ENCODE measurements at places on chromosomes 1 and 21.
A peak's percentile ranks its signal among the peaks of the same experiment; 100 is the strongest.

DNA sequence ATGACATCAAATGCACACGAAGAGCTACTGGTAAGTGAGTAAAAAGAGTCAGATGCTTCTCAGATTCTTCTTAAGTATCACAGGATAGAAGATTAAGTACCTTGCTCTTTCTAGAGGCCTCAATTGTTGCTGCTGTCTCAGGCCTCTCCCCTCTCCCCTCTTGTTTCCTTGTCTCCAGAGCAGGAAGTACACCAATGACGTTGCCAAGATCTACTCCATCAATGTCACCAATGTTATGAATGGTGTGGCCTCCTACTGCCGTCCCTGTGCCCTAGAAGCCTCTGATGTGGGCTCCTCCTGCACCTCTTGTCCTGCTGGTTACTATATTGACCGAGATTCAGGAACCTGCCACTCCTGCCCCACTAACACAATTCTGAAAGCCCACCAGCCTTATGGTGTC lies 21.3 kb upstream of the SARS1 start:
- no peak for DNase-seq

DNA sequence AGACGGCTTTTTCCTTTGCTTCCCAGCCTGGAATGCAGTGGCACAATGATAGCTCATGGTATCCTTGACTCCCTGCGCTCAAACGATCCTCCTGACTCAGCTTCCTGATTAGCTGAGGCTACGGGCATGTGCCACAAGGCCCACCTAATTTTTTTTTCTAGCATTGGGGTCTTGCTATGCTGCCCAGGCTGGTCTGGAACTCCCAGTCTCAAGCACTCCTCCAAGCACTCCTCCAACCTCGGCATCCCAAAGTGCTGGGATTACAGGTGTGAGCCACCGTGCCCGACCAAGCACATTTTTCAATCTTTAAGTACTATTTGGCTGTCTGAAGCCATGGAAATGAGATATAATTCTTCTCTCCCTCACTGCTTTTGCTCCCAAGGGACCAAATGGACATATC lies 58.7 kb downstream of the MAB21L3 start:
- no peak for DNase-seq

DNA sequence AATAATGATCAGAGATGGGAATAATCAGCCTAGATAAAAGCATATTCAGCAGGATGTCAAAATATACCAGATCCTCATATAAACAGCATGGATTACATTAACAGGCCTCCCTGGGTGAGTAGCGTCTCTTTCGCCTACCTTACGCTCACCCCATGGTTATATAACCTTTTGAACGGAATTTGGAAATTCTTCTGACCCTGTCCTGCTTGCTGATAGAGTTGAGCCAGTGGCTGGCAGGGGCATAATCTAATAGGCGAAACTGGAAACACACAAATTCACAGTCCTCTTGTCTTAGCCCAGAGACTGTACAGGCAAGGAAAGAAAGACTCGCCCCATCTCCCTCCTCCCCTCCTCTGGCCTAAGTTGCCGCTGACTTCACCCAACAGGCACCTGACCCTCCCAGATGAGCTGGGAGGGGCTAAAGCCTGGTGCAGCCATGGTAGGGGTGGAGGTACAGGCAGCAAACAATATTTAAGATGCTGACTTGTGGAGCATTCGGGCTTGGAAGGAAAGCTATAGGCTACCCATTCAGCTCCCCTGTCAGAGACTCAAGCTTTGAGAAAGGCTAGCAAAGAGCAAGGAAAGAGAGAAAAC lies at the start of gene ANGPTL7:
TSS of gene ANGPTL7 (plus strand) at position 498 of the 594 bp plus-strand sequence. CDS start 225 bp downstream, outside the sequence.
- no peak for DNase-seq

GRCh38 chr1:180533266-180533987 lies 25.3 kb upstream of the OVAAL start:
- peak; percentile 82 for DNase-seq

- DNase-seq: no peak
These were observed 27.2 kb upstream of the NFIA start for GRCh38 chr1:61055110-61055614.

DNA sequence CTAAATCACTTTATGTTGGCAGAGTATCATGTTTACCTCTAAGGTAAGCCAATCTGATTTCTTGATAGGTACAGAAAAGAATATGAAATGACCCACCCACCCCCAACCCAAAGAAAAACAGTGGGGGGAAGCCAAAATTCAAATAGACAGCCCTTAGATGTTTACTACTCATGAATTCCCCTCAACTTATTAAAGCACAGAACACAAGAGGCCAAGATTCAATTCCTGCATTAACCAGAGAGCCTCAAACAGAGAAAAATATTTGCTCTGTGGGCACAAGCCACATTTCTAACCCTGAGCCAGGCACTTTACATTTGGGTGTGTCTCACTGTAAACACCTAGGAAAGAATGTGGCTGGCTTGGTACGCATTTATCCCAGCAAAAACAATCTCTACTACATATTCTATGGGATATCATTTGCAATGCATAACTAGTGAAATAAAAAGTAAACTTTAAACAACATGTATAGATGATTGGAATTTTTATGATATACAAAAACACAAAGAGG lies 84.3 kb downstream of the PTPN14 start:
- DNase-seq: no peak

DNA sequence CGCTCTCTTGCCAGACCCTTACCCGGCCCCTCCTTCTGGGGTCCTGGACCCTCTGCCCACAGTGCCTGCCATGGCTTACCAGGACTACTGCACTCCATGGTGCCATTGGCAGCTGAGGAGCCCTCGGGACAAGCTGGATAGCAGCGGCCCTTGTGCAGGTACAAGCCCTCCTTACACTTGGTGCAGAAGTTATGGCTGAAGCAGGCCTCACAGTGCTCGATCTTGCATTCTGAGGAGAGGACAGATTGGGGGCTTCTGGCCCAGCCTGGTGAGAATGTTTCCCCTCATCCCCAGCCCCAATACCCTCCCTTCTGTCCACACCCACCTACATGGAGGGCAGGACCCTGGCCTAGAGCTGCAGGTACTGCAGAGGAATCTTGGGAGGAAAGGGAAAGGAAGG lies 18.4 kb upstream of the GNL2 start:
- no peak for DNase-seq

- peak; percentile 9 for DNase-seq
These were observed 18.9 kb upstream of the COL6A2 start for GRCh38 chr21:46078978-46079351.

GRCh38 chr1:196178083-196178635 lies 430.1 kb downstream of the KCNT2 start:
- no peak for DNase-seq

GRCh38 chr1:88239205-88239604 lies 444.9 kb upstream of the PKN2 start:
- no peak for DNase-seq

GRCh38 chr1:181318022-181318857 lies 165.1 kb upstream of the CACNA1E start:
- DNase-seq: peak; percentile 31

GRCh38 chr1:160519642-160520435 lies 3.2 kb downstream of the SLAMF6 start:
- no peak for DNase-seq

- no peak for DNase-seq
These were observed 92.5 kb downstream of the TTC3 start for GRCh38 chr21:37165586-37165985.

GRCh38 chr1:241330619-241331327 lies 26.2 kb downstream of the RGS7 start:
- DNase-seq: no peak

GRCh38 chr1:160567858-160568682 lies 11.2 kb downstream of the CD84 start:
- peak; percentile 80 for DNase-seq

DNA sequence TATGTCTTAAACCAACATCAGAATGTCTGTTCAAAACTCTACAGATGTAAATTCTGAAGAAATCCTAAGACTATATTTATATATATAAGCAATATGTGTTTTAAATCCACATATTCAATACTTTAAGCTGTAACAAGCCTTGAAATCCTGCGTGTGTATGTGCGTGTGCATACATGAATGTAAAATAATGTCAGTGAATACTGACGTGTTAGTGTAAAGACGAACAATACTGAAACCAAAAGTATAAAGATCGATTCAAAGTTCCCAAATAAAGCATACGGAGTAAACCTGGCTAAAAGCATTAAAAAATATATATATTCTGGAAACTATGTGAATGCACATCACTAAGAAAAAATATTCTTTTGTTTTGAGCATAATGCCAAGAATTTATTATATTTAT lies 668.6 kb upstream of the NCAM2 start:
- no peak for DNase-seq

DNA sequence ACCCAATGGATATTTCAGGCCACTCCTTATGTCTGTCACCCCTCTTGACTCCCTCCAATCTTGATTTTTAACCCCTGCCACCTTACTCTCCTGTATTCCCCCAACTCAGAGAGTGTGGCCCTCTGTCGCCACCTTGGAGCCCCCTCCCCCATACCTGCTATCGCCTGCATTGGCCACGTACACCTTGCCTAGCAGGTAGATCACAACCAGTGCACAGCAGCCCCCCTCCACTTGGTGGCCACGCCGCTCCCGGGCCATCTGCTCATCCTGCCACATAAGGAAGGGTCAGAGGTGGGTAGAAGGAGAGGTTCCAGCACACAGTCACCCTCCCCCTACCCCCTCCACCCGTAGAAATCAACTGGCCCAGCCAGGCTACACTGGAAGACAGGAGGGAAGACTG lies 2.9 kb downstream of the PPM1J start:
- no peak for DNase-seq

DNA sequence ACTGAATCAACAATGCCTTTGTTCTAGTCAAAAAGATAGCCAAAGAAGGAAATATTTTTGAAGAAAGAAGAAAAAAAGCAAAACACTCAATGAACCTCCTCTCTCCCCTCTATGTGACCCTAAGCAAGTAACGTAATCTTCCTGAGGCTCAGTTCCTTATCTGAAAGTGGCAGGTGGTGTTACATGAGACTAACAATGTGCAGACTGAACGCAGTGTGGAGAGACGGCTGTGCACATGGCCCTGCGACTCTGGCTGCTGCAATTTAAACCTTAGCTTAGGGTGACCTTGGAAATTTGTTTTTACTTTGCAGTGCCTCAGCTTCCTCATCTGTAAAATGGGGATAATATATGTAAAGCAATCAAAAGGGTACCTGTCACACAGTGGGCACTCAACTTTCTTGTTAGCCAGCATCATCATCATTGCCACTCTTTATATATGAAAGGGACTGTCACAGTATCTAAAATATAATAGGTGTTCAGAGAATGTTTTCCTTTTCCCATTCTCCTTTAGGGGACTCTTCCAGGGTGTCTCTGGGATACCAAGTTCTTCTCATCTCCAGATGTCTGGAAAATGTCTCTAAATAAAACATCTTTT lies 100.1 kb upstream of the JUN start:
- DNase-seq: no peak

Measured in activated T-cell treated with anti-CD3 and anti-CD28 coated beads, Interleukin-2, amount 50 U/mL, for 48 hours (primary cell).